CD4-positive, alpha-beta T cell treated with Interleukin-12 subunit alpha and Interleukin-12 subunit beta, for 1 hour (primary cell): ENCODE measurements at places on chromosomes 1 and 21.

- peak; percentile 82 for DNase-seq
Measured at GRCh38 chr1:206461602-206462455, 8.4 kb upstream of the IKBKE start.

DNA sequence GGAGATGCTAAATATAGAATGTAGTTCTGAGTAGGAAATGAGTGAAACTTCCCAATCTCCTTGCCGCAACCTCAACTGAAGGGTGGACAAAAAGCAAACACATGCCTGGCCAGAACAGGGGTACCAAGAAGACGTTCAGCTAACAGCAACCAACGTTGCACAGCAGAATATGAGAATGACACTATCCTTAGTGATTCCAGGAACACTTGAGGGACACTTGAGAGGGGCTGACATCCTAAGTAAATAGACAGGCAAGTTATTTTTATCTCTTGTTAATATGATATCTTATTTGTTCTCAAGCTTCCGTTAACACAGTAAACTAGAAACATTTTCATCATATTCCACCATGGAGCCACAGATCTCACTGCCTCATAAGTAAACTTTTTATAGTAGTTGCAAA, 908 bp downstream of the KRTAP19-1 start:
- DNase-seq: no peak

GRCh38 chr1:71940261-71940660, 342.1 kb downstream of the NEGR1 start:
- no peak for DNase-seq

GRCh38 chr1:87872692-87873091, 544.0 kb downstream of the LMO4 start:
- DNase-seq: no peak

GRCh38 chr1:31416101-31416736, 3.2 kb downstream of the SERINC2 start:
- DNase-seq: no peak

GRCh38 chr1:85799737-85800136, 91.5 kb upstream of the ZNHIT6 start:
- DNase-seq: no peak

- peak; percentile 59 for DNase-seq
Measured at GRCh38 chr1:88800382-88801051, 90.8 kb downstream of the GTF2B start.

- DNase-seq: no peak
Measured at GRCh38 chr1:230158415-230159291, 91.6 kb downstream of the GALNT2 start.

DNA sequence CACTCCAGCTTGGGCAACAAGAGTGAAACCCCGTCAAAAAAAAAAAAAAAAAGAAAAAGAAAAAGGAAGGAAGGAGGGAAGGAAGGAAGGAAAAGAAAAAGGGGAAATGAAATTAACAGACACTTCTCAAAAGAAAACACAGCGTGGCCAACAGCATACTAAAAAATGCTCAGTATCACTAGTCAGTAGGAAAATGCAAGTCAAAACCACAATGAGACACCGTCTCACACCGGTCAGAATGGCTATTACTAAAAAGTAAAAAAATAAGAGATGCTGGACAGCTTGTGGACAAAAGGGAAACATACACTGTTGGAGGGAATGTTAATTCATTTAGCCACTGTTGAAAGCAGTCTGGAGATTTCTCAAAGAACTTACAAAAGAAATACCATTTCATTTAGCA, 369.5 kb upstream of the BRINP3 start:
- DNase-seq: no peak

GRCh38 chr1:228438266-228438665, 21.6 kb upstream of the TRIM17 start:
- DNase-seq: no peak

DNA sequence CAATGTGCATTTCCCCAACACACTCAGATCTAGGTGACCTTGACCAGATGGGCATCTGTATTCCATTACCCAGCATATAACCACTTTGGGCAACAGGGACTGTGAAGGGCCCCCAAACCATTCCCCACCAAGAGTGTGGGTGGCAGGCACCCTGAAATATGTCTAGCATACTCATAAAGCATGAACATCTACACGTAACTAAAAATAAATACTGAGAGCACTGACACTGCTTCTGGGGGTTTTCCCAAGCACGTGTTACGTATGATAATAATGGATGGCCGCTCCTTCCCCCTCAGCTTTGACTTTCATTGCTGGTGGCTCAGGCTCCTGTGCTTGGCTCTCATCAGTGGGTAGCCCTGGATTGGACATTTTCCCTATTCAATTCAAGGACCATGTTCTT, 39.1 kb downstream of the IGSF3 start:
- no peak for DNase-seq
